ENCODE measurements at places on chromosomes 3 and 15. TPM values are rescaled to one million over a fixed set of nuclear protein-coding genes. Genes with fewer than 3 reads are reported as not detected.

The GREM1 gene
- total RNA-seq: 6.6 TPM

The HES1 gene
- total RNA-seq: 14.3 TPM

The KNG1 gene
- not detected for total RNA-seq

The CPB1 gene
- total RNA-seq: not detected

The PARL gene
- 63.6 TPM for total RNA-seq

The LARP6 gene
- total RNA-seq: 81.2 TPM

The RASGRP1 gene
- 0.38 TPM for total RNA-seq

The MYLK gene
- 15.6 TPM for total RNA-seq
